Astrocyte (in vitro differentiated cells and primary cell): ENCODE measurements at places on chromosomes 2 and 18. TPM values are rescaled to one million over a fixed set of nuclear protein-coding genes. Genes with fewer than 3 reads are reported as not detected.

DNA sequence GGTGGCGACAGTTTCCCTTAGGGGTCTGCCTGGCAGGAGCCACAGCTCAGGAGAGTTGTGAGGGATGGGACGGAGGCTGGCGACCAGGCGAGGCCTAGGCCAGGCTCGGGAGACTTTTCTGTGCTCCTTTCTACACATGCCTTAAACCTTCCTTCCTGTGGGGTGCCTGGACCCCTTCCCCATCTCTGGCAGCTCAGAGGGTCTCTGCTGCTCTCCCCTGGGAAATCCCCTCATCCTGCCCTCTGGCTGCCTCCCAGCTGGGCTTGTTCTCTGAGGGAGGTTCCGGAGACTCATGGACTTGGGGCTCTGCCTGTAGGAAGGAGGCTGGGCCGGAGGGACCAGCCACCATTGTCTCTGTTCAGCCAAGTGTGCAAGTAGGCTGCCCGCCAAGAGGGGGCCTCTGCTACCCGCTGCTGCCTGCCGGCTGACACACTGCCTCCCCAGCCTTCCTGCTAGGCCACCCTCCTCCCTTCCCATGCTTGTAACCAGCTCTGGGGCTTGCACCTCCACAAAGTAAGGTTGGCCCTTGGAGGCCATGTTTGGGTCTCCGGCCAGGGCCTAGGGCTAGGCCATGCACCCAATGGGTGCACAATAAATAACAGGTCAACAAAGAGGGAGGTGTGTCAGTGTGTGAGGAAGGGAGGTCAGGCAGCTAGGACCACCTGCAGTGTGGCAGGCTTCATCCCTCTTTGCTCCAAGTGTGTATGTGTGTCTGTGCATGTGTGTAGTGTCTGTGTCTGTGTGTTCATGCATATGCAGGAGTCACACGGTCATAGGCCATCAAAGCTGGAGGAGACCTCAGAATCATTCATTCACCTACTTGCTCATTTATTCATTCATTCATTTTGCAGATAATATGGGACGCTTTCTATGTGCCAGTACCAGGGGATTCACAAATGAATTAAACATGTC lies 28.8 kb downstream of the PSD4 start:
- no peak for DNase-seq

DNA sequence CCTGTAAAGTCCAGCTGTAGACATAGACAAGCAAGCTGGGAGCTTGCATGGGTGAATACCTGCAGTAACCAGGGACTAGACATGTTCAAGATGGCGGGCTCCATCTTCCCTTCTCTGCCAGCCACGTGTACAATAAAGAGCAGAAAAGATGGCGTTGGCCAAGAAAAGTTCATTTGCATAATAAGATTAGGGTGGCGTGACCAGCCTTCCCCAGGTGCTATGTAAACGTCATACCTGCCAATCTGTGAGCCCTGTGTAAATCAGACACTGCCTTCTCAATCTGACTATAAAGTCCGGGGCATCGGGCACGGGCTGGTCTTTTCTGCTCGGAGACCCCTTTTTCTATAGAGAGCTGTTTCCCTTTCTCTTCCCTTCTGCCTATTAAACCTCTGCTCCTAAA lies 101.6 kb upstream of the XPO1 start:
- DNase-seq = no peak

DNA sequence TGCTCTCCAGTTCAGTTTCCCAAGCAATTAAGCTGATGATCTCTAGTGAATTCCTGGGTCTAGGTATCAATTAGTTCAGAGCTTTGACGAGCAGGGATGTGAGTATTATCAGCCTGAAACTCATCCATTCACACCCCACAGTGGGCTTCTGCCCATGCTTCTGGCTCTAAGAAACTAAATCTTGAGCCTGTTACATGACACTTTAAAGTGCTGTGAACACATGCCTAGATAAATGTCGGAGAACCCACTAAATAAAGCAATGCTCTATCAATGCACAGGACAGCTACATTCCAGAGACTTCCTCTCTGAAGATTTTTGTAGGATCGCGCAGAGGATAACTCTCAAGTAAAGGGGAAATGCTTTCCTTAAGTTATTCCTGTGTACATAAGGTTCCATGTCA lies 356.5 kb upstream of the TNP1 start:
- no peak for DNase-seq

GRCh38 chr18:55695091-55695490 lies 107.1 kb upstream of the TCF4 start:
- peak; percentile 56 for DNase-seq

Gene KATNAL2
- total RNA-seq = 3.0 and 3.8 TPM in 2 replicates

Gene WIPF1
- 19.3 and 25.1 TPM in 2 replicates for total RNA-seq

Gene EIF4E2
- 112 and 113 TPM in 2 replicates for total RNA-seq

Gene COBLL1
- 17.6 and 18.6 TPM in 2 replicates for total RNA-seq

Gene ANKRD36
- 17.8 and 21.5 TPM in 2 replicates for total RNA-seq

Gene PCARE
- total RNA-seq = not detected in 2 replicates
